Smooth muscle cell of trachea (primary cell): ENCODE measurements at places on chromosomes 6 and 20. TPM values are rescaled to one million over a fixed set of nuclear protein-coding genes. Genes with fewer than 3 reads are reported as not detected.

RIMS4 gene
- under 0.01 and 0.17 TPM in 2 replicates for total RNA-seq

MYBL2 gene
- 0.66 and 7.0 TPM in 2 replicates for total RNA-seq

QRSL1 gene
- total RNA-seq = 10.5 and 11.1 TPM in 2 replicates

DPPA5 gene
- not detected in 2 replicates for total RNA-seq

BMP5 gene
- 0.17 and 1.0 TPM in 2 replicates for total RNA-seq

PHACTR1 gene
- 1.5 and 2.3 TPM in 2 replicates for total RNA-seq

ADGRF1 gene
- total RNA-seq = not detected in 2 replicates

RNF217 gene
- 10.9 and 14.0 TPM in 2 replicates for total RNA-seq

PRICKLE4 gene
- 0.83 TPM in 1 of 2 replicates, not detected in the other for total RNA-seq

CAGE1 gene
- total RNA-seq = 0.17 TPM in 1 of 2 replicates, not detected in the other

B3GALT4 gene
- 12.5 and 18.0 TPM in 2 replicates for total RNA-seq

PIGU gene
- total RNA-seq = 6.6 and 8.0 TPM in 2 replicates

ZNF831 gene
- total RNA-seq = not detected in 2 replicates

CD83 gene
- 4.5 and 7.3 TPM in 2 replicates for total RNA-seq

QKI gene
- 155 and 157 TPM in 2 replicates for total RNA-seq

CDSN gene
- total RNA-seq = not detected in 2 replicates

RAB32 gene
- 119 and 125 TPM in 2 replicates for total RNA-seq

GRM1 gene
- total RNA-seq = under 0.01 TPM in 2 replicates

TRAPPC3L gene
- total RNA-seq = 0.15 and 0.17 TPM in 2 replicates

SMLR1 gene
- total RNA-seq = not detected in 2 replicates

TSPO2 gene
- total RNA-seq = not detected in 2 replicates

FAM217A gene
- not detected in 2 replicates for total RNA-seq

FUCA2 gene
- 64.7 and 131 TPM in 2 replicates for total RNA-seq

LHFPL5 gene
- not detected in 2 replicates for total RNA-seq

EPB41L2 gene
- 115 and 176 TPM in 2 replicates for total RNA-seq

MATN4 gene
- 0.33 TPM in 1 of 2 replicates, not detected in the other for total RNA-seq

FIG4 gene
- 27.8 and 30.0 TPM in 2 replicates for total RNA-seq

HCK gene
- total RNA-seq = not detected in 2 replicates

TMC2 gene
- not detected in 2 replicates for total RNA-seq

BAK1 gene
- 10.5 and 11.7 TPM in 2 replicates for total RNA-seq

SLC22A7 gene
- not detected in 2 replicates for total RNA-seq

PSMB8 gene
- 54.6 and 59.8 TPM in 2 replicates for total RNA-seq

HTR1E gene
- total RNA-seq = not detected in 2 replicates

MYH7B gene
- total RNA-seq = 0.15 and 0.33 TPM in 2 replicates

COL21A1 gene
- total RNA-seq = 4.6 and 17.6 TPM in 2 replicates

SLC22A16 gene
- total RNA-seq = 0.15 TPM in 1 of 2 replicates, not detected in the other

CLPSL1 gene
- total RNA-seq = not detected in 2 replicates

NHLRC1 gene
- 4.7 and 5.6 TPM in 2 replicates for total RNA-seq

FAM83D gene
- 4.0 and 27.2 TPM in 2 replicates for total RNA-seq

FRK gene
- 1.5 and 1.7 TPM in 2 replicates for total RNA-seq

MOG gene
- total RNA-seq = not detected in 2 replicates

CST4 gene
- not detected in 2 replicates for total RNA-seq

HLA-DRA gene
- total RNA-seq = 0.15 and 0.17 TPM in 2 replicates

PPP1R3G gene
- total RNA-seq = 3.3 and 6.8 TPM in 2 replicates

ZKSCAN3 gene
- total RNA-seq = 5.8 and 8.1 TPM in 2 replicates
